IPS DF 6.9 (cell line): ENCODE measurements at places on chromosomes 12 and 14.

- DNase-seq, result no peak
Measured at GRCh38 chr14:34851395-34851794, 23.8 kb downstream of the BAZ1A start.

DNA sequence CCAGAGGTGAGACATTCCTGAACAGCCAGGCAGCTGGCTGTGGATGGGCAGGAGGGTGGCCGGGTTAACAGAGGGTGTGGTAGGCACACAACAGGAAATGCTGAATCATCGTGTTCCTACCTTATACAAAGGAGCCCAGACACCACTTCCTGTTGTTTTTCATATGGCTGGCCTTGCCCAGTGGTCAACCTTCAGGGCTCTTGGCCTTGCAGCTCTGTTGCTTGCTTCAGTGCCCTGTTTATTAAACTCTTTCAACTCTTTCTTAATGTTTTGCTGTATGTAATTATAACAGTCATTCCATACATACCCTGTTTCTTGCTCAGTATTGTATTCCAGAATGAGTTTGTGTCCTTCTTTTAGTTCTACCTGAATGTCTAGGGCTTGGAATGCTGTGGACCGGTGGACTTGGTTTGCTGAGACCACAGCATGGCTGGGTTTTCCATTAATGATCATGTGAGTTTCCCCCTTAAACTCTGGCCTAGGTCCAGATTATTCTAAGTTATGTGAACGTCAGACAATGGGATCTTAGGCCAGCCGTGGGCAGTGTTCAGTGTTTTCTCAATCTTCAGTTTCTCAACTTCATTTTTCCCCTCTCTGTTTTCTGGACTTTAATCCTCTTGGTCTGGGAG lies 11.9 kb downstream of the CFAP54 start:
- no peak for DNase-seq

DNA sequence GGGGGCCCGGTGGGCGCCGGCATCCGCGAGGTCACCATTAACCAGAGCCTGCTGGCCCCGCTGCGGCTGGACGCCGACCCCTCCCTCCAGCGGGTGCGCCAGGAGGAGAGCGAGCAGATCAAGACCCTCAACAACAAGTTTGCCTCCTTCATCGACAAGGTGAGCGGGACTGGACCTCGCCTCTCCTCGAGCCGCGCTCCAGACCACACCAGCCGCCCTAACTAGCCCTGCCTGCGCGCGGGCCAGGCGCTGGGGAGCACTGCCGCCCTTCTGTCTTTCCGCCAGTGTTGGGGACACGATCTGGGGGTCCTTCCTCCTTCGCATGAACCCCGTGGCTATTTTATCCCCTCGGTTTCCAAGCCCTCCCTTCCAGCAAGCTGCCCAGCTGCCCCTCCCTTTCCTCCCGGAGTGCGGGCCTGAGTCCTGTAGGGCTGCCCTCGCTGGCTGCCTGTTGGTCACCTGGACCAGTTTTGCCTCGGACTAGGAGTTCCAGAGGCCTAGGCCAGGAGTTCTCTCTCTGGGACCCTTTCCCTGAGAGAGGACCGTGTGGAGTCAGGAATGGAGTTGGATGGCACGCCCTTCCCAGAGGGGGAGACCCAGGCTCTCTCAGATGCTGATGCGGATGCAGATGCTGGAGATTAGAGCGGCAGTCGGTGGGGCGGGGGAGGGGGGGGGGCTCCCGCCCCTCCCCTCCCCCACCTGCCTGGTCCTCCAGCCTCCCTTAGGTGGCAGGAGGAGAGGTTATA lies 592 bp downstream of the KRT7 start:
- no peak for DNase-seq

DNA sequence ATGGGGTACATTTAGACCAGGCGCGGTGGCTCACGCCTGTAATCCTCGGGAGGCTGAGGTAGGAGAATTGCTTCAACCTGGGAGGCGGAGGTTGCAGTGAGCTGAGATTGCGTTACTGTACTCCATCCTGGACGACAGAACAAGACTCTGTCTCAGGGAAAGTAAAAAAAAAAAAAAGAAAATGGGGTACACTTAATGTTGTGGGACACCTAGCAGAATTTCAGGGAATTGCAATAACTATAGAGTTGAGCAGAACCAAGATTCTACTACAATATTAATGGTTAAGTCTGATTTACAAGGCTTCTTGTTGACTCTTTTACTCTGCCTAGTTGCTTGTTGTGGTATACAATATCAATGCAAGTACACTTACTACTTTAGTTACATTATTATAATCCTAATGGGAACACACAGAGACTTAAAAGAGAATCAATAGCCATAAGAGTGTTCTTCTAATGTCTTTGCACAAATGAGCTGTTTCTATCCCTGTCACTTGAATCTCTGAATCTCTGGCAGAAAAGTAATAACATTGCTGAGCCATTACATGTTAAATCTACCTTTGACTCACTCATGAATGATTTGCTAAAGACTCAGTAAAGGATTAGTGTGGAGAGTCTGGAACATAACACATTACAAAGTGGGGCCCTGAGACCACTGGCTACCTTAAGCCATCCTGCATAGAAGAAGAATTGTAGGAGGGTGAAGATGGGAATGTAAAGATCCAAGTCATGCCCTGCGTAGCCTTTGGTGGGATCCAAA lies 22.7 kb downstream of the BEST3 start:
- no peak for DNase-seq

- DNase-seq, result no peak
Measured at GRCh38 chr14:82850576-82850975, 1316.9 kb upstream of the SEL1L start.

- no peak for DNase-seq
Measured at GRCh38 chr12:13222076-13222475, 25.6 kb downstream of the EMP1 start.

- no peak for DNase-seq
Measured at GRCh38 chr14:103296007-103296406, 38.0 kb upstream of the EIF5 start.

- DNase-seq, result no peak
Measured at GRCh38 chr14:77151918-77152588, 10.5 kb upstream of the ZDHHC22 start.

- no peak for DNase-seq
Measured at GRCh38 chr12:52202361-52203078, 10.7 kb upstream of the KRT80 start.

DNA sequence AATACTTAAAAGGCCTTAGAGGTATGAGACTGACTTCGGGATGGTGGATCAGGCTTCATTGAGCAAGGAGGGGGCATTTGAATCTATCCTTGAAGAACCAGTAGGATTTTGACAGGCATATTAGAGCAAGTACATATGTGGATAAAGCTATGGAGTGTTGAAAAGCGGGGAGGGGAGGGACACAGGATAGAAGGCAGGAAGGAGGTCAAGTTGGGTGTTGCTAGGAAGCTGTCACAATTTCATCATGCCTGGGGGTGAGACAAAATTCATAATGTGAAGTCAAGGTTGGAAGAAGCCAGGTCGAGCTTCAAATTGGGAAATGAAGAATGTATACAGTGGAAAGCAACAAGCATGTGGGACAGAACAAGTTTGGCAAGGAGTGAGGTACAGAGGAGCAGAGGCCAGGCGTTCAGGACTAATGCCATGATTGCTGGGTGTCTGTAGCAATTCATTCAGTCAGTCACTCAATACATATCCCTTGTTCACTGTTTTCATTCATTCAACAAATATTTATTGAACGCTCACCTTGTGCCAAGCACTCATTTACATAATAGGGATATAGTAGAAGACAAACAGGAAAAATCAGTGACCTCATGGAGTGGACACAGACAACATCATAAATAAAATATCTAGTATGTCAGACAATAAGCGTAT lies 58.3 kb upstream of the LTA4H start:
- no peak for DNase-seq
